ENCODE measurements at places on chromosomes 3 and 15.
A peak's percentile ranks its signal among the peaks of the same experiment; 100 is the strongest.

DNA sequence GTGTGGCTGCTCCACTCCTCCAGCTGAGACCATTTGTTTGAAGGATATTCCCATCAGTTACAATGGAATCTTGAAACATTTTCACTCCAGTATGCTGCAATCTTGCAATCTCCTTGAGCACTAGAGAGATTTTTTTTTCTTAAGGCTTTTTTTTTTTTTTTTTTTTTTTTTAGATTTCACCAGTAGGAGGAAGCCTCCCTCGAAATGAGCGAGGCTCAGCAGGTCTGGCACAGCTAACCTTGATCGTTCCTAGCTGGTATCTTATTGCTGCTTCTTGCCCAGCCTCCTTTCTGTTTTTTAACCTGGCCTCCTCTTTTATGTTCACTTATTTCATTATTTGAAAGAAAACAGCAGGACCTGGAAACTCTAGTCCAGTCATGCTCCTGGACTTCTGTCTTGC lies 48.1 kb downstream of the RAP2B start:
- peak; percentile 32 for DNase-seq

DNA sequence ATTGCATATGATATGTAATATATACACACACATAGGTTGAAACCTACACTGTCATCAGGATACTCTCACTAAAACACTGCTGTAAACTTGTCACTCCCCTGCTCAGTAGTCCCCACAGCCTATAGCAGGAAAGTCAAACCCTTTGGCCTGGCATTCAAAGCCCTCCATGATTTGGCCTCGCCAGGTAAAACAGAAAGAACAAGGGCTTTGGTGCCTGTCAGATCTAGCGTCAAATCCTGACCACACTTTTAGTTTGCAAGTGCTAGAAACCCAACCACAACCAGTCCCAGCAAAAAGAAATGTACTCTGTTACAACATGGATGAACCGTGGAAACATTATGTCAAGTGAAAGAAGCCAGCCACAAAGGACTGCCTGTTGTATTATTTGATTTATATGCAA lies 11.4 kb downstream of the CRABP1 start:
- no peak for DNase-seq

- peak; percentile 72 for DNase-seq
Measured at GRCh38 chr3:15858547-15859506, 61.0 kb upstream of the ANKRD28 start.

DNA sequence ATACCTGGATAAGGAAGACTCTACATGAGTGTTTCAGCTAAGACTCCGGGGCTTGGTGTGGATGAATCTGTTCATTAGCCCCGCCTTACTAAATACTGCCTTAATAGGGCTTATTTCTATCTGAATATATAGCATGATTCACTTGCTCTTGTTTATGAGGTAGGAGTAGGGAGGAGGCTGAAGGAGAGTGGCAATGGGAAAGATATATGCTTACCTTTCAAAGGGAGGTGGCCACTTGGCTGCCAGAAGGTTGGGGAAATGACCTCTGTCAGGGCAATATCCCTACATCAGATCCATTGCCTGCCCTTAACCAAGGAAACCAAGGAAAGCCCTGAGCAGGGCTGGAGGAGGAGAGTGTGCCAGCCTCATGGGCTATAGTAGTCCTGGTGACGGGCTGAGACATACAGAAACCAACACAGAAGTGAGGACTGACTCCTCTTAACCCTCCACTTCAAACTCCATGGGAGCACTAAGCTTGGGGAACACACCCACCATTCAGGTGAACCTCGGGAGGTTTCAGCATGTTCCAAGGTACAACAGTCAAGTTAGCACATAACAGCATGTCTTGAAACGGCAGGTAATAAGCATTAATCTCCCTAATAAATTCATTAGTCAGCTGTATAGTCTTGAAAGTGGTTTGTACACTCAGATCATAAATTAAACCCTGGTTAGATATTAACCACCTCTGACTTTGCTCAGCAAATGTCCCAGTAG lies 80.1 kb downstream of the EOMES start:
- DNase-seq = no peak

DNA sequence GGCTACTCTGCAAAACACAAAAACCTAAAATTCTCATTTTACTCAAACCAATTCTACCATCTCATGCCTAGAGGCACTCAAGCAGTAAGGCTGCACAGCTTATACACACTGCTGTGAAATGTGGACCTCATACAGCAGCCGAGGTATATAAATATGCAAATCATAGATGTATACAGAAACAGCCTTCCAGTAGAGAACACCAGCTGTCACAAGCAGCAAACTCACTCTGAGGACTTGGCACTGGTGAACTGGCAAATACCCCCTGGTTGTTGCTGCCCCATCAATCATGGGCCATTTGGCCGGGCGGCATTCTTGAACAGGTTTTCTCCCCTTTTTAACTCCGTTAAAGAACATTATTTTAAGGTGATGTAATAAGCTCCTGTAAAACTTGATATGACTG lies 378.0 kb downstream of the LSAMP start:
- no peak for DNase-seq

DNA sequence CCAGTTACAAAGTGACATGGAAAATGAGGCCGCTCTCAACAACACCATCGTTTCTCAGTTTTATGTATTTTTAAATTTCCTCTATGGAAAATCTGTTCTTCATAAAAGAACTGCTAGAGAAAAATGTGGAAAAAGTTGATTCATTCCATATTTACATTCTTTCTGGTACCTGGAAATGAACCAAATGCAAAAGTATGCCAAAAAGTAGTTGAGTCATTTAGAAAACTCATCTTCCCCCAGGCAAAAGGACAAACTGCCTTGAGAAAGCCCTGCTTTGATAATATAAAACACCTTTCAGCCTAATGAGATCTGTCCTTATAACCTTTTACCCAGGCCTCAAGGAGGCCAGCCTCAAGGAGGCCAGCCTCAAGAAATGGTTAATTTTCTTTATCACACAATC lies 283.0 kb upstream of the VEPH1 start:
- DNase-seq = no peak

DNA sequence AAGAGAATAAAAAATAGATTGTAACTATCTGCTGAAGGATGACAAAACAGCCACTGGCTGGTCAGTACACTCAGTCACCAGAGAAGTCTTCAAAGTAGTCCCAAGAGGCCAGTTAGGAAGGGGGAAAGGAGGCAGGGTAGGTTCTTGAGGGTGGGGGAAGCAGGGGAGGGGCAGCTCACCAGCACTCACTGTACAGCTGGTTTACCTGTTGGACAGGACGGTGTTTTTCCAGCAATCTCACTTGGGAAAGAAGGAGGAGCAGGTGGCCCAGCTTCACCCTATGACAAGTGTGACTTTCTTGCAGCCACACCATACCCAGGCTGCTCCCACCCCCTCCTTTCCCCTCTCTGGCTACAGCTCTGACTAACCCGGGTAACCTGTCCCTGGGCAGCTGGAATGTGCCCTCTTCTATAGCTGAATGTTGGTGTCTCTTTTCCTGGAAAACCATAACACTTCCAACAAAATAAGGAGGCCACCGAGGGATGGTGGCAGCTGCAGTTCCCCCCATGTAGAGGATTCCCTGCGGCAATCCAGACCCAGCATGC lies 203.4 kb upstream of the NSMCE3 start:
- DNase-seq = no peak

DNA sequence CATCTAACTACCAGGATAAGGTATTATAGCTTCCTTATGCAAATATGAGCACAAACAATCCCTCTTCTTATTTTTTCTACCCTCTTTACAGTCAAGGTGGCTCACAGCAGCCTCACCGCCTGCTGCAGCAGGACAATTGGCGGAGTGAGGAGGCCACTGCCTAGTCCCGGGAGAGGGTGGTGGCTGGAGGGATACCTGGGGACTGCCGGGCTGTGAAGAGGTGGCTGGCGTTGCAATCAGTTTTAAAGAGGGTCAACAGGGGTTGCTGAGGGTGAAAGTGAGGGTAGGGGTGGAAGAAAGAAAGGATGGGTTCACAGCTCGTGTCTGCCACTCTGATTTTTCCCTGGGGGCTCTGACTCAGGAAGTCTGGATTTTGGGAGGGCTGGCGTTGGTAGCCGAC lies 105.1 kb upstream of the SLC6A6 start:
- DNase-seq = no peak

- DNase-seq = no peak
Measured at GRCh38 chr15:58864602-58865424, 68.7 kb downstream of the SLTM start.

DNA sequence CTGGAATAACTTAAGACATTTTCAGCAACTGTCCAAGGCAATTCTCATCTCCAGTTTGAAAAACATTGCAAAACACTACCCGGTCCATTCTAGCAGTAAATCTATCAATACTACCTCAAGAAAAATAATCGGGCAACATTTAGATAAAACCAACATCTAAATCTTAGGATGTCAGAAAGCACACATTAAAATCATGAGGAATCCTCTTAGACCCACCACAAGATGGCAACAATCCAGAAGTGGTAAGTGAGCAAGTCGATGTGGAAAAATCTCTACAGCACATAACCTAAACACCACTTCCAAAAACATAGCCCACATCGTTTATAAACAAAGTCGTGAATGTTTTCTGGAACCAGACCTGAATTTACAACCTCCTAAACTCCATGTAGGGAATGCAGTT lies 5.7 kb downstream of the PLCH1 start:
- DNase-seq = no peak

- no peak for DNase-seq
Measured at GRCh38 chr3:21621181-21621651, 129.8 kb downstream of the ZNF385D start.

- DNase-seq = no peak
Measured at GRCh38 chr15:51401051-51401780, 59.8 kb downstream of the GLDN start.

DNA sequence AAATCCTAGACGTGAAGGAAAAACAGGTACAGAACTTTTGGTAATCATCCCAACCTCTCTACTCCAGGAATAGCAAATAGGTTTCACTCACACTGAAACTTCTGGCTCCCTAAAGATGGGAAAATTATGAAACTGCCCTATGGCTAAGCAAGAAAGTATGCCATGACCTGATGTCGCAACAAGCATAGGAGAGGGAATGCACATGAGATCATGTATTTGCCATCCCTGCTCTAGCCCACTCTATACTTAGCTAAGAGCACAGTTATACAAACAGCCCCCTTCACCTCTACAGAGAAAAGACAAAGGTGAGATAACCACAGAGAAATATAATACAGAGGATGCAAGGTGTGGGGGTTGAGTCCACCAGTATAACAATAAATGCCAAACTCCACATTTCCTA lies 102.7 kb downstream of the TBC1D5 start:
- DNase-seq = no peak

GRCh38 chr3:9793161-9793781 lies 389 bp downstream of the ARPC4 start:
- DNase-seq = peak; percentile 47

DNA sequence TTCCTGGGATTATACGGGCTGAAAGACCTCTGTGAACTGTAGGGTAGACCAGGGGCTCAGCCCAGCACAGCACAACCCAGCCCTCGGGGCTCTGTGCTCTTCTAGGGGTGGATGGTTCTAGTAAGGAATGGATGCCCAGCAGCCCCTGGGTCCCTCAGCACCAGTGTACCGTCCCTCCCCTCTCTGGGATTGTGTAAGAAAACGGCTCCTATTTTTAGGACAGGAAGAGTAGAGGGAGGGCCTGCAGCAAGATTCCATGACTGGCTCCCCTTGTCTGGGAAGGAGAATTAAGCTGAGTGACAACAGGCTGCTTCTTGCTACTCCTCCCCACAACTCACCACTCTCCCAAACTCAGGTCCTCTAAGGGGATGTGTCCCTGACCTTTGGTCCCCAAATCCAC lies 270.8 kb upstream of the TOPAZ1 start:
- no peak for DNase-seq

DNA sequence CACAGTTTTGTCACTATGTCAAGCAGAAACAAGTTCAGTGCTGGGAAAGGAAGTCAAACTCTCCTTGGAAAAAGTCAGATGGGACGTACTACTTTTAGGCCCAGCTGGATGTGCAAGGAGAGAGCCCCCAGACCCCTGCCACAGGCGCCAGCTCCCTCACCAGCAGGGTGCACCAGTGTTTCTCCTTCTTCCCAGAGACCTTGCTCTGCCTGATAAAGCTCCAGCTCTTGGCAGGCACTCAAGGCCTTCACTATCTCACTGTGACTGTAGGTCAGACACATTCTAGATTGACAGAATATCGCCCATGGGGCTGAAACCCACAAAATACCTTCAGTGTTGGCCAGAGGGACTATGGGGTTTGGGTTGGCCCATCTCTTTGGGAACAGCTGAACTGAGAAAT lies 54.8 kb upstream of the CHRNB4 start:
- no peak for DNase-seq

- DNase-seq = no peak
Measured at GRCh38 chr3:30501526-30501925, 104.9 kb upstream of the TGFBR2 start.

DNA sequence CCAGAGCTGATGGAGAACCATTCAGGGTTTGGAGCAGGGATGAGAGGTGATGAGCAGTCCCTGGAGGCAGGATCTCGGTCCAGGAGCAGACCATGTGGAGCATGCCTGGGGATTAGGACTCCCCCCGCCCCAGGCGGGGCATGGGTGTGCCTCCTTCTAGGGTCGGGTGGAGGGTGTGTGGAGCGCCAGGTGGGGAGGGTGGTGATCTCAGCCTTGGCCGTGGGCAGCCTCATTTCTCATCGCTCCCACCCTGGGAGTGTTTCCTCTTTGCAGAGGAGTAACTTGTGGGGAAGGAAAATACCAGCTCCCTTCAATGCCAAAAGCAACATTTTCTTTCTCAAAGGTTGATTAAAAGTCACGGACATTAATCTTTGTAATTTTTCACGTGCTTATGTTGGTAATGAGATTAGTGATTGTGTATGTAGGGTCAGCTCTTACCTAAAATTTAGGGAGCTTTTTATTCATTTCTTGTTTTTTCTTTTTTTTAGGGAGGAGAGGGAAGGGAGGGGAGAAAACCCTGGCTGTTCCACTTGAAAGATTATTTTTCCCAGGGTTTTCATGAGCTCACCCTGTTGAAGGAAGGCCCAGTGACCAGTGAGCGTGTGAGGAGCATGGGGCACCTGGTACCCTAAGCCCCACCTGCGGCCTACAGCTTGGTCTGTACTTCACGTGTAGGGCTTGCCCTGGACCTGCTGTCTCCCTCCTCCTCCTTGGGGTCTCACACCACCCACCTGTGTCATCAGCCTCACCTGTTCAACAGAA lies 11.0 kb downstream of the FBLN2 start:
- no peak for DNase-seq

DNA sequence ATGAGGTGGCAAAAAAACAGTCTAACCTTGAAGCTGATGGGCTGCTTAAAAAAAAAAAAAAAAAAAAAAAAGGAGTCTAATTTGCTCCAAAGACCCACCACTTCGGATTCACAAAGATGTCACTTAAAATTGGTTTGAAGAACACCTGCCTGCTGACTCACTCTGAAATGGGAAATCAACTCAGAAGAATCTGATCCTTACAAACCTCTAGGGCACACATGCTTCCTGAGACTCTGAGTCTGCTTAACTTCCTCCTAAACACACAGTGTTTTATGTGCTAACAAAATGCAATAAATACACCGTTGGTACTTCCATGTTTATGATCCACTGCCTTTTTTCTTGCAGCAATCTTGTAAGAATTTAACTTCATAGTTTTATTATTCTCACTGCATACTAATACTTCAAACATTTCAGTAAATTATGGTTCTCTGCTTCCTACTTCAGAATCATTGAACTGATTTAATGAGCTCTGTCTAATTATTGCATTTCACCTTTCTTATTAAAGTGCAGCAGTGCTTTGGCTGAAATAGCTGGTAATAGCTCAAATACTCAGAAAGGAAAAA lies 73.0 kb upstream of the FRMD4B start:
- DNase-seq = no peak

- no peak for DNase-seq
Measured at GRCh38 chr3:166569589-166569988, 732.4 kb upstream of the BCHE start.

GRCh38 chr3:185280572-185281365 lies 26.9 kb upstream of the EHHADH start:
- DNase-seq = peak; percentile 35
